Activated naive CD4-positive, alpha-beta T cell (primary cell): ENCODE measurements at places on chromosomes 2 and 18.

DNA sequence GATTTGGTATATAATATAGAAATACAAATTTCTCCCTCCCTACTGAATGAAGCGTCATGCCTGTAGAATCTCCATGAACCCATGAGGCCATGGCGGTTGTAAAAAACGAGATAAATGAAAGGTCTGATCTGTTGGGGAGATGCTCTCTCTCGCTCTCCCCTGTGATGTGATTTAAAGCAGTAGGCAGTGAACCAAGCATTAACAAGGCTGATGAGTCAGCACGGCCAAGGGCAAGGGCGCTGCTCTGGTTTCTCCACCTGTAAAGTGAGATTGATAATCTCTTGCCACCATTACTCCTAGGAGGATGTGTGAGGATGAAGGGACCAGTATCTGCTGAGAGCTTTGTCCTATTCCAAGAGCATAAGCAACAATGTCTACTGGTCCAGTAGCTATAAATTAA lies 553.3 kb downstream of the CMPK2 start:
- no peak for DNase-seq

DNA sequence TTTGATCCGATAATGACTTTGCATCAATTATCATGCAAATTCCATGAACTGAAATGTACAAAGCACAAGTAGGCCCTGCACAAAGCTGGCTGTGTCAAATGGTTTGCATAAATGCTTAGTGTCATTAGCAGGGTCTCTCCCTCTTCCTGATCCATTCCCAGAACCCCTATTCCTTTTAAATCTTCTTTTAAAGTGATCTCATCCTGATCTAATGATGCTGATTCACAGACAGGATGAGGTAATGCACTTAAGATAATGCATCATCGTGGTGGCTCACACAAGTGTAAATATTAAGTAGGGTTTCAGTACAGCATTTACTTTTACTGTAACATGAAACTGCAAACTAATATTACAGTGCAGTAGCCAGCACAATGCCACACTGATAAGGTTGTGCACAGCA lies 304.8 kb upstream of the SOX11 start:
- no peak for DNase-seq

- no peak for DNase-seq
Measured at GRCh38 chr2:170354388-170354787, 176.4 kb downstream of the MYO3B start.

- DNase-seq = peak; percentile 51
Measured at GRCh38 chr2:218398437-218399390, 954 bp upstream of the CTDSP1 start.

DNA sequence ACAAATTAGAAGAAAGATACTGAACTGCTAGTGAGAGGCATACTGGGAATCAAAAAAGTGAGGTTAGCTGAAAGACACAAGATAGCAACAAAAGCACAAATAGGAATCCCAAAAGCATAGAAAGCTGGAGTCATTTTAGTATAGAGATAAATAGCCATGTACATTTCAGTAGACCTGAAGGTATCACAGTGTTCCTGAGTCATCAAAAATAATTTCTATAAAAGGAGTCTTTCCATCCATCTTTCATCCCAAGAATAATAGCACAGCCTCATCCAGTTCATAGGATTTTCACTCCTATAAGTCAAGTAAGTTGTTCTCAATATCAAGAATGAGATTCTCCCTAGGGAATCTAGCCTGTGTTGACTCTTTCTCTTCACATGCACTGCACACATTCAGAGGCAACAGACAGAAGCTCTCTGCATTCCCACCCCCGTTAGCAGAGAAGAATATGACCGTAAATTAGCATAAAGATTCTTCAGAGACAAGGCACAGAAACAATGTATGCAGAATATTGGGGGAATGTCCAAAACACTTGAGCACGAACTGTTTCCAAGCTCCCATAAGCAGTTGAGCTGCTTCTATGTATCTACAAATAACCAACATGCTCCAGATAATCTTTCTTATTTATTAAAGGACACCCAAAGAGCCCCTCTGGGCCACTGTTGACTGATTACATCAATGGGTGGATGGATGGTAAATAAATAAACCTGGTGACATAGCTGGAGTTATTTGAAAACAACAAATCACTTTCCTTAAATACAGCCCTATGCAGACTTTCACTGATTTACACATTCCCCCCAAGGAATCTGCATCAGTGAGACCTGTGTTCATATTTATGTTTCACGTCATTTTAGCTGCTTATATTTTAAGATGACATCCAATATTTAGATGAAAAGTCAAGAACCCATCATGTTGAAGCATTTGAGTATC lies 174.5 kb upstream of the PKDCC start:
- DNase-seq = no peak

DNA sequence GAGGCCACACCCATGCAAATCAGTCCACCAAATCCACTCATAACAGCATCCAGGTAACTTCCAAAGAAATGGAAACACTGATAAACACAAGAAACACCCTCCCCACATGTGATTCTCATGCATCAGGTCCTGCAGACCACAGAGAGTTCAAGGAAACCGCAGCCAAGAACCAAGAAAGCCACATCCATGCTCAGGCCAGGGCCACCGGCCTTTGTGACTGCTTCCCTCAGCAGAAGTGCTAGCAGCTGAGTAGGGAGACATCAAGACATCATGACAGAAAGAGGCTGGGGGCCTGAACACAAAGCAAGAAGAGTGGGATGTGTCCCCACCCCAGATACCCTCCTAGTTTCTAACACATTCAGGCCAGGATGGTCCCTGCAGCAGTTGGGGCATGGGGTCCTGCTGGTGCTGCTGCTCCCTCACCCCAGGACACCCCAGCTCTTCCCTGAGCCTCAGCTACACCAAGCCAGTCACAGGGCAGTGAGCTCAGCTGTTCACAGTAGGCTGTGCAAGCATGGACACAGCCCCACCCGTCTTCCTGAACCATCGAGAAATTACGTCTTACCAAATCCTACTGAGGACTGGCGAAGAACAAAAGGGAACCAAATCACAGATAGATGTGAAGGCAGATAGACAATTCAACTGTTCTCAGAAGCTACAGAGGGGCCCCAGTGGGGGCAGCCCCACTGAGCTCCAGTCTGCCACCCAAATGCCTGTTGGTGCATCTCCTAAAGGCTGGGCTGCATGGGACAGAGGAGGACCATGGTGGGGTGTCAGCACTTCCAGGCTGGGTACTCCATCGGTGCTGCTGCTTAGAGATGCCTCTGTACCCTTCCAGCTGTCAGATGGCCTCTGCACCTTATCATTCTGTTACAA lies 60.9 kb downstream of the HDAC4 start:
- no peak for DNase-seq

GRCh38 chr2:156803967-156804366 lies 367.8 kb downstream of the GPD2 start:
- DNase-seq = no peak

DNA sequence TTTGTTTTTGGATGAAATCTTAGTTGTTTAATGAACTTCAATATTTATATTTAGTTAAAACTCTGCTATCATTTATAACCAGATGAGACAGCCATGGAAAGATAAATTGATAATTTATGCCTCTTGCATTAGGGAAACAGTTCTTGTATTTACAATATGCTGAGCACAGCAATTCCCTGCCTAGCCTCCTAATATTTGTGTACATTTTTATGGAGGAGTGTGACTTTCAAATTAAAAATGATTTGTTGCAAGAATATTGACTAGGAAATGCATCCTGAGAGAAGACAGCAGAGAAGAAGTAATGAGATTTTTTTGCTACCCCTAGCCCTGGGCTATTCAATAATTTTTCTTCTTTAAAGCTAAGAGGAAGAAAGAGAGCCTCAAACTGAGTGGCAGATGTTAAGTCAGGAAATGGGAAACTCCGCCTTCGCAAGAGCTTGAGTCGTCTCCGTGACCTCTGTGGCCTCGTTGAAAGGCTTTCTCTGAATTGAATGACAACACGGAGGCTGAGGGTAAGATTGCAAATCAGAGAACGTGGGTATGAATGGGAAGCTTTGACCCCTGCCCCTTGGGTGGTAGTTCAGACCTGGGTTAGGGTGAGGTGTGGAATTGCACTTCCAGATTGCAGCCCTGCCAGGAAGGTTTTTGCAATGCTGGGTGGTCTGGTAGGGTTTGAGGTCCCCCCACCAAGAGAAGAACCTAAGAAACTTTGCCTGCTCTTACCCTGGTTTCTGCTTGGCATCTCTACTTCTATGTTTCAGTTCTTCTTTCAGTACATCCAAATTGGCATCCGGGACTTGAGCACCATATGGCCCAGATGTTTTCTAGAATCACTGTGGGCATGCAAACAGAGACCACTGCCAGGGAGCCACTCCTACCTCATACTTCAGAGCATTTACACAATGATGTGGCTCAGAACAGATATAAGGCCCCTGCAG lies 210.3 kb upstream of the RBMS1 start:
- no peak for DNase-seq

DNA sequence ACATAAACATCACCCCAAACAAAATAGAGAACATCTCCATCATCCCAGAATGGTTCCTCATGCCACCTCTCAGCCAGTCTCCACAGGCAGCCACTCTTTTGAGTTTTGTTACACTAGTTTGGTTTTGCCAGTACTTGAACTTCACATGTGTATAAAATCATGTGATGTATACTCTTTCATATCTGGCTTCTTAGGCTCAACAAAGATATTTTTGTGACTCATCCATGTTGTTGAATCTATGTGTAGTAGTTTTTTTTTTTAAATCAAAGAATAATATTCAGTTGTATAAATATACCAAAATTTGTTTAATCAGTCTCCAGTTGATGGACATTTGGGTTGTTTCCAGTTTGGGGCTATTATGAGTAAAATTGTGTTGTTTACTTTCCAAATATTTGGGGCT lies 75.9 kb downstream of the PMS1 start:
- no peak for DNase-seq

- no peak for DNase-seq
Measured at GRCh38 chr2:228446734-228447133, 265.2 kb upstream of the SPHKAP start.

DNA sequence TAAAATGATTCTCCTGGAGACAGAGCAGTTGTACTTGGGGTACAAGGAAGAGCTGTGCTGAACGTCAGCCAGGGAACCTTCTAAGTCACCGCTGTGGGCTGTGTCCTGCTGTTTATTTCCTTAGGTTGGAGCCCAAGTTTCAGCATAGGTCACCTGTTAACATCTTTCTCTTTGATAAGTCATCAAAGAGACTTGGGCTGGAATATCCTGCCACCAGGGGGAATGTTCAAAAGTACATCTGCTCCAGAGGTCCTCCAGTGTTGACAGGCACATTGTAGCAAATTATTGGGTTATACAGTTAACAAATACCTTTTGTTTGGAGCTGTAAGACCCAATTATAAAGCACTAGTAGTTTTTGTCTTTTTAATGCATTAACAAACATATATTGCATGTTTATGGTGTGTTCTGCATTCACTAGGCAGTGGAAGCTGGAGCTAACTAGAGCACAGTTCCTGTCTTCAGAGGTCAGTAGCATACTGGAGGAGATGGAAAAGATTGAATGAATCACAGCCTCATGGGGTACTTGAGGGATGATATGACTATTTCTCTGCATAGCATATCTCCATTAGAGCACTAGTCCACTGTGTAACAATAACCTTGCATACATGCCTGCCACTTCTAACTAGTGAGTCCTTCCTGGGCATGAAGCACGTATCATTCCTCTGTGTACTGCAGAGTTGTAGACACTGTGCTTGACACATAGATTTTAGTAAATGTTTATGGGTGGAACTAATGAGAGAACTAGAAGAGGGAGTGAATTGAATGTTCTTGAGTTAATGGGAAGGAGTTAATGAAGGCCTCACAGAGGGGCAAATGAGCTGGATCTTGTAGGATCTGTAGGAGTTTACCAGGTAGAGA lies 182.1 kb downstream of the AGAP1 start:
- no peak for DNase-seq

DNA sequence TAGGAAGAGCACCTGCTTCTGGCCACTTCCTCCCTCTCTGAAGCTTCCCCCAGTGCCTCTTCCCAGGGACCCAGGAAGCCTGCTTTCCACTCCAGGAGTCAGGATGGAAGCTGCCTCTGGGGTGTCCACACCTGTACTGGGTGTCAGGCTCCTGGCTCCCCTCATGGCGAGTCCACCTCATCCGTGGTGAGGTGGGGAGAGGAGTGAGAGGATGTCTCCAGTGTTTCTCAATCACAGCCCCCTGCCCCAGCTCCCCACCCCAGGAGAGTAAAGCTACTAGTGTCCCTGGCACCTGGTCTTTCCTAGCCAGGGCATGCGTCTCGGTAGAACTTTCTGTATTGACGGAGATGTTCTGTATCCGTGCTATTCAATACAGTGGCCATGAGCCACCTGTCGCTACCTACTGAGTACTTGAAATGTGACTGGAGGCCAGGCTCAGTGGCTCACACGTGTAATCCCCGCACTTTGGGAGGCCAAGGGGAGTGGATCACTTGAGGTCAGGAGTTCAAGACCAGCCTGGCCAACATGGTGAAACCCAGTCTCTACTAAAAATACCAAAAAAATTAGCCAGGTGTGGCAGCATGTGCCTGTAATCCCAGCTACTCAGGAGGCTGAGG lies 171.2 kb upstream of the HAAO start:
- no peak for DNase-seq

GRCh38 chr2:44245083-44245861 lies 30.0 kb upstream of the SLC3A1 start:
- DNase-seq = no peak

GRCh38 chr2:68248361-68248760 lies 4.0 kb downstream of the PPP3R1 start:
- no peak for DNase-seq

DNA sequence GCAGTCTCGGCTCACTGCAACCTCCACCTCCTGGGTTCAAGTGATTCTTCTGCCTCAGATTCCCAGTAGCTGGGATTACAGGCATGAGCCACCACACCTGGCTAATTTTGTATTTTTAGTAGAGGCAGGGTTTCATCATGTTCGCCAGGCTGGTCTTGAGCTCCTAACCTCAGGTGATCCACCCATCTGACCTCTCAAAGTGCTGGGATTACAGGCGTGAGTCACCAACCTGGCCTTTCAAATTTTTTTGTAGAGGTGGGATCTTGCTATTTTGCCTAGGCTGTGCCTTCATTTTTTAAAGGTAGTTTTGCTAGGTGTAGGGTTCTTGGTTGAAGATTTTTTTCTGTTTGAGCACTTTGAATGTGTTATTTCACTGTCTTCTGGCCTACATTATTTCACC lies 6.2 kb downstream of the HAUS1 start:
- no peak for DNase-seq

- no peak for DNase-seq
Measured at GRCh38 chr2:94872088-94872618, 923 bp downstream of the TEKT4 start.

DNA sequence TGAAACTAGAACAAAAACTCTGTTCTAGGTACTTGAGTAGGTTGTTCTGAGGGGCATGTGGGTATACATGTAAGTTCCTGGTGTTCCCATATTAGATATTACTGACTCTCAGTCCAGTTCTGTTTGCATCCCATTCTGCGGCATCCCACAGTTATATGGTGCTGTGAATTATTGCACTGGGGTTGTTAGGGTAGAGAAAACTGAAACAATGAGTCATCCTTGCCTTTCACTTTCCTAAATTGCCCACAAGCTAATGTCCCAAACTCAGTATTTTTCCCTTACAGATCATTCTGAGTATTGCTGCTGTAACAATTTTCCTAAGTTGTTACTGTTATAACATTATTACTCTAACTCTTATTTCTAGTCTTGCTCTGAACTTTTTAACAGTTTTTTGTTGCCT lies 3.0 kb downstream of the WDR75 start:
- DNase-seq = no peak

GRCh38 chr2:31217465-31218200 lies at the start of gene CAPN14:
CAPN14 (minus strand) TSS chr2:31217515; CDS start chr2:31205447, 12,068 bp downstream.
- DNase-seq = no peak

- no peak for DNase-seq
Measured at GRCh38 chr18:51193621-51194287, 3.7 kb downstream of the MEX3C start.
